ENCODE measurements at places on chromosomes 3 and 15. TPM values are rescaled to one million over a fixed set of nuclear protein-coding genes. Genes with fewer than 3 reads are reported as not detected.
A peak's percentile ranks its signal among the peaks of the same experiment; 100 is the strongest.

Gene ALS2CL
- 129 TPM for total RNA-seq

Gene MED12L
- 0.15 TPM for total RNA-seq

Gene LMAN1L
- total RNA-seq = 0.42 TPM

Gene TEX55
- not detected for total RNA-seq

Gene APOD
- total RNA-seq = 302 TPM

DNA sequence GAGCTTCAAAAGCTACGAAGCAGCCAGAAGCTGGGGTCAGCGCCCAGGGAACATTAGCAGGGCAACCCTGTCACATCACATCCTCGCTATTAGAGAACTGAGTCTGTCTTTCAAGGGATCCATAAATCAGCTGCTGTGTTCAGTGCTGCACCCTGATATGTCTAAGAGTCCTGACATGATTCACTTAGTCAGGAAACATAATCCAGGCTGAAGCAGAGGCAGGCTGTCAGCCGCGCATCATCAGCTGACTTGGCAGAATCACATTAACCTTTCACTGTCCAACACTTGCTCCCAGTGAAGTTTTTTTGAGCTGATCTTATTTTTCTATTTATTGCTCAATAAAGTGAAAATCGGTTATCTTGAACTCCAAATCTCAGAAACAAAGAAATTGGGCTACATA is 23.5 kb downstream of the MYH15 start:
- H3K27ac ChIP-seq = no peak overlapping the region
- H3K36me3 ChIP-seq = no peaks in the 10 kb centered on the region
- H3K4me1 ChIP-seq = peaks cover 7% of the 10 kb centered on the region
- H3K27me3 ChIP-seq = no peaks in the 10 kb centered on the region
- DNase-seq = no peak

- no peak overlapping the region for H3K27ac ChIP-seq
- no peak for DNase-seq
Measured at GRCh38 chr3:2513986-2514385, 415.3 kb downstream of the CNTN4 start.

GRCh38 chr3:182436547-182436946 is 356.8 kb upstream of the ATP11B start:
- H3K4me1 ChIP-seq = no peaks in the 10 kb centered on the region
- H3K27me3 ChIP-seq = no peaks in the 10 kb centered on the region
- H3K27ac ChIP-seq = no peak overlapping the region
- no peak for DNase-seq
- H3K4me3 ChIP-seq = no peak overlapping the region
- H3K36me3 ChIP-seq = no peaks in the 10 kb centered on the region

DNA sequence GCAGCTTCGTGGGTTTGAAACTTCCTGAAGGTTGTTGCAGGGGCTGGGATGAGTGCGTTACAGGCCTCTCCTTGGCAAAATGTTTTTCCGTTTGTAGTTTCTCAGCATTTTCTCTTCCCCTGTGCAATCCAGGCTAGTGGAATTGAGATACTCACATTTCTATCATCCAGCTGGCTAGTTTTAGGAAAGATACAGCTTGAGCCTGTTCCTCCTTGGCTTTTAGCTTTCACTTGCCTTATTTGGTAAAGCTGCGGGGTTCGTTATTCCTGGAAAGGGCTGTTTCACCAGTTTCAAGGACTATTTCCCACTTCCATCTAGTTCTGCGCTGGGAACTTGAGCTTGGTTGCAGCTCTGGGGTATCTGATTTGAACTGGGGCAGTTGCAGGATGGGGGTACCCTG is 90.3 kb downstream of the ITPR1 start:
- H3K27me3 ChIP-seq = no peaks in the 10 kb centered on the region
- no peak for DNase-seq
- no peak overlapping the region for H3K27ac ChIP-seq
- no peak overlapping the region for H3K4me3 ChIP-seq

GRCh38 chr3:188574885-188575284 is 420.9 kb downstream of the LPP start:
- no peak overlapping the region for H3K4me3 ChIP-seq
- no peak overlapping the region for H3K27ac ChIP-seq
- DNase-seq = no peak

DNA sequence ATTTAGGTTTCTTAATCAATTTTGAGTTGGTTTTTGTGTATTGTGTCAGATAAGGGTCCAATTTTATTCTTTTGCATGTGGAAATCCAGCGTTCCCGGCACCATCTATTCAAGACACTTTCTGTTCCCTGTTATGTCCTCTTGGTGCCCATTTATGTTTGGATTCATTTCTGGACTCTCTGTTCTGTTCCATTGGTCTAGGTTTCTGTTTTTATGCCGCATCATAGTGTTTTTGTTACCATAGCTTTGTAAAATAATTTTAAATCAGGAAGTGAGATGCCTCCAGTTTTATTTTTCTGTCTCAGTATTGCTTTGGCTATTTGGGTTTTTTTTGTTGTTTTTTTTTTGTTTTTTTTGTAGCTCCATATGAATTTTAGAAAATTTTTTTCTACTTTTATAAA is 97.1 kb downstream of the LRRC28 start:
- no peaks in the 10 kb centered on the region for H3K4me1 ChIP-seq
- no peak overlapping the region for H3K27ac ChIP-seq
- H3K4me3 ChIP-seq = no peak overlapping the region

GRCh38 chr3:60855250-60855649 is 396.0 kb downstream of the FHIT start:
- H3K4me3 ChIP-seq = no peak overlapping the region
- DNase-seq = no peak
- no peaks in the 10 kb centered on the region for H3K4me1 ChIP-seq
- H3K27me3 ChIP-seq = no peaks in the 10 kb centered on the region

- no peak overlapping the region for H3K27ac ChIP-seq
- H3K36me3 ChIP-seq = no peaks in the 10 kb centered on the region
- no peaks in the 10 kb centered on the region for H3K27me3 ChIP-seq
- no peak overlapping the region for H3K4me3 ChIP-seq
- no peak for DNase-seq
Measured at GRCh38 chr3:55792009-55792408, 304.9 kb upstream of the WNT5A start.

DNA sequence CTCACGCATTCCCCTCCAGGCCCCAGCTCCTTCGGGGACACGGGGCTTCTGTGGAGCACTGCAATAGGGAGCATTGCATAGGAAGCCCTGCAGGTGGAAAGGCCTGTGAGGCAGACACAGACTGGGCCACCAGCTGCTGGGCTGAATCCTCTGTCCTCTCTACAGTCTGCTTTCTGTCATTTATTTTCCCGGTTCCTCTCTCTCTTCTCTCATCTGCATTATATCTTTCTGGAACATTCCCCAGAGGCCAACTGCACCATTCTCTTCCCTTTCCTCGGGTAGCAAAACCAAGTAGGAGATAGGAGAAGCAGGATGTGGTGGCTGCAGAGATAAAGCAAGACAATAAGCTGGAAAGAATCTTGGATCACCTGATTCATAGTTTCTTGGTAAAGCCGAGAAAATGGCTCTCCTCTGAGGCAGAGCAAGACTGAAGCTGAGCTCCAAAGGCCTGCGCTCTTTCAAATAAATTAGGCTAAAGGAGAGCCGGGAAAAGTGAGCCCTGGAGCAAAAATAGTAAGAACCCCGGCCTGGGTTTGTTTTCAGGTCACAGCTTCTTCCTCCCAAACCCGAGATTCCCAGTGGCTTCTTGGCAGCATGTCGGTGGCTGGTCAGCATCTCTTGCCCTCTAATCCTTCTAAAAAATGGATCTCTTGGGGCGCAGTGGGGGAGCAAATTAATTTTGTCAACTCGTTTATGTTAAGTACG is 5.3 kb downstream of the TM4SF4 start:
- no peaks in the 10 kb centered on the region for H3K27me3 ChIP-seq
- H3K4me1 ChIP-seq = peaks cover under 1% of the 10 kb centered on the region
- DNase-seq = no peak
- H3K27ac ChIP-seq = no peak overlapping the region

GRCh38 chr3:191141728-191142127 is 57.3 kb upstream of the OSTN start:
- no peak for DNase-seq
- no peaks in the 10 kb centered on the region for H3K36me3 ChIP-seq

DNA sequence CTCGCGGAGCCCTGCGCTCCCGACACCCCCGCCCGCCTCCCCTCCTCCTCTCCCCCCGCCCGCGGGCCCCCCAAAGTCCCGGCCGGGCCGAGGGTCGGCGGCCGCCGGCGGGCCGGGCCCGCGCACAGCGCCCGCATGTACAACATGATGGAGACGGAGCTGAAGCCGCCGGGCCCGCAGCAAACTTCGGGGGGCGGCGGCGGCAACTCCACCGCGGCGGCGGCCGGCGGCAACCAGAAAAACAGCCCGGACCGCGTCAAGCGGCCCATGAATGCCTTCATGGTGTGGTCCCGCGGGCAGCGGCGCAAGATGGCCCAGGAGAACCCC is 464 bp downstream of the SOX2 start:
- H3K4me3 ChIP-seq = peak overlapping the region; percentile 52
- no peaks in the 10 kb centered on the region for H3K36me3 ChIP-seq
- no peak for DNase-seq

DNA sequence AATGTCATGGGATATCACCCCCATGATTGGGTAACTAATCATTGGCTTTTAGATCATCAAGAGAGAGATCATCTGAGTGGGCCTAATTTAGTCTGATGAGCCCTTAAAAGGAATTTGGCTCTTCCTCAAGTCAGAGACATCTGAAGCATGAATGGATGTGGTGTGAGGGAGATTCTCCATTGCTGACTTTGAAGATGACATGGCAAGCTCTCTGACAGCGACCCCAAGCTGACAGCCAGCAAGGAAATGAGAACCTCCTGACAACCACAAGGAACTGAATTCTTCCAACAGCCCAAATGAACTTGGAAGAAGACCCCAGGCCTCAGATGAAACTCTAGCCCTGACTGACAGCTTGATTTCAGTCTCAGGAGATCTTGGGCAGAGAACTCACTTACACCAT is 108.4 kb upstream of the SPATA12 start:
- H3K4me1 ChIP-seq = no peaks in the 10 kb centered on the region
- H3K27ac ChIP-seq = no peak overlapping the region
- DNase-seq = no peak
- no peak overlapping the region for H3K4me3 ChIP-seq
- H3K36me3 ChIP-seq = no peaks in the 10 kb centered on the region

- H3K27ac ChIP-seq = no peak overlapping the region
- H3K27me3 ChIP-seq = no peaks in the 10 kb centered on the region
- no peaks in the 10 kb centered on the region for H3K4me1 ChIP-seq
- no peak for DNase-seq
Measured at GRCh38 chr3:181880331-181880730, 168.6 kb downstream of the SOX2 start.

DNA sequence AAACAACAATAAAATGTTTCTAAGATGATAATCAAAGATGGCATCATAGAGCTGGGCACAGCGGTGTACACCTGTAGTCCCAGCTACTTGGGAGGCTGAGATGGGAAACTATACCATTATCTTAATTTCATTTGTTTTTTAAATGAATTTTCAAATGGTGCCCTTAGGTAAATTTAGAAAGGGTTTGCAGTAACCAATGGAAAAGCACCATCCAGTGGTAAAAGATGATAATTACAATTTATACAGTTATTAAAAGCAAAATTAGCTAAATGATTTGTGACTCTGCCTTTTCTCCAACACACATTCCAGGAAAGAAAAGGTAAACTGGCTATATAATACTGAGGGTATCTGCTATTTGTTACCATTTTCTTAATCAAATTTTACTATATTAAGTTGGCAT is 14.4 kb upstream of the ANKRD28 start:
- no peaks in the 10 kb centered on the region for H3K27me3 ChIP-seq
- no peak overlapping the region for H3K4me3 ChIP-seq
- peaks cover 7% of the 10 kb centered on the region for H3K4me1 ChIP-seq
- H3K36me3 ChIP-seq = no peaks in the 10 kb centered on the region
- H3K27ac ChIP-seq = no peak overlapping the region

DNA sequence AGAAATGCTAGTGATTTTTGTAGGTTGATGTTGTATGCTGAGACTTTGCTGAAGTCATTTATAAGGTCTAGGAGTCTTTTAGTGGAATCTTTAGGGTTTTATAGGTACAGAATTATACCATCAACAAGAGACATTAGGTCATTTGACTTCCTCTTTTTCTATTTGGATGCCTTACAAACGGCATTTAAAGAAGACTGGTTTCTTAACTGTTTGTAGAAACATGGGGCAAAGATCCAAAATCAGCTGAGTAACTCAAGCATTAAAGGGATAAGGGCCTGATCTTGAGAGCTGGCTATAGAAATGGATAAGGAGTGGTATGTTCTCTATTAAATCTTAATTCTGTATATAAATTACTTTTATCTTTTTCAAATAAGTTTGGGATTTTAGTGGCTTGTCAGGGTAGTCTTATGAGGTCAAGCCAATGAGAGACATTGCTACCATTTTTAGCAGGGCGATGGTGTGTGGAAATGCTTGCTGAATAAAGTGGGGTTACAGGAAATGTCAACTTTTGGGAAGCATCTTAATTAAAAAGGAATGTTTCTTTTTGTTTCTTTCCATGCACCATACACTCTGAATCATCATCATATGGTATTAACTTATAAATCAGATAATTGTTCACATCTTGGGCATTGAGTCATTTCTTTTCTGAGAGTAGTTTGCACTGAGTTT is 197.7 kb upstream of the GBE1 start:
- no peak overlapping the region for H3K27ac ChIP-seq
- no peak overlapping the region for H3K4me3 ChIP-seq
- peaks cover 4% of the 10 kb centered on the region for H3K27me3 ChIP-seq
- no peak for DNase-seq

GRCh38 chr15:25058080-25058785 is 103.4 kb downstream of the SNRPN start:
- H3K27me3 ChIP-seq = no peaks in the 10 kb centered on the region
- H3K4me3 ChIP-seq = no peak overlapping the region
- no peaks in the 10 kb centered on the region for H3K4me1 ChIP-seq
- peak; percentile 41 for DNase-seq
- H3K36me3 ChIP-seq = peaks cover 100% of the 10 kb centered on the region
- H3K27ac ChIP-seq = no peak overlapping the region

- H3K36me3 ChIP-seq = no peaks in the 10 kb centered on the region
- H3K4me3 ChIP-seq = no peak overlapping the region
- no peak for DNase-seq
- H3K27ac ChIP-seq = no peak overlapping the region
Measured at GRCh38 chr15:81106560-81106959, 27.5 kb upstream of the CFAP161 start.

DNA sequence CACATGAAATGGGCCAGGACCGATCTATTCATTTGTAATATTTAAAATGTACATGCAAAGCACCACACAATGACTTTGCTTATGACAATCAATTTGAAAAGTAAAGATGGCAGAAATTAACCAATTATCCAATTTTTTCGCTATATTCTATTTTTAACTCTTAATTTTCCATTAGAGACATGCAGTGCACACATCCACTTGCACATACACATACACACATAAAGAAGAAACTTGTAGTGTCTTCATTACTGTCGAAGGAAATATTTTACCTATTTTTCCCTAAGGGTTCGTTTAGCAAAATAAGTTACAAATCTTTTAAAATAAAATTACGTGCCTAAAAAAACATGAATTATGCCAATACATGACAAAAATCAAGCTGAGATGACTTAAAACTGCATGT is 194.3 kb upstream of the MDFIC2 start:
- no peaks in the 10 kb centered on the region for H3K4me1 ChIP-seq
- peaks cover 3% of the 10 kb centered on the region for H3K27me3 ChIP-seq
- no peak for DNase-seq
- H3K36me3 ChIP-seq = no peaks in the 10 kb centered on the region
